Activated CD8-positive, alpha-beta T cell treated with anti-CD3 and anti-CD28 coated beads for 36 hours (primary cell): ENCODE measurements at places on chromosomes 13 and 19.

GRCh38 chr13:80504453-80504852 is 163.5 kb upstream of the SPRY2 start:
- no peak for DNase-seq

DNA sequence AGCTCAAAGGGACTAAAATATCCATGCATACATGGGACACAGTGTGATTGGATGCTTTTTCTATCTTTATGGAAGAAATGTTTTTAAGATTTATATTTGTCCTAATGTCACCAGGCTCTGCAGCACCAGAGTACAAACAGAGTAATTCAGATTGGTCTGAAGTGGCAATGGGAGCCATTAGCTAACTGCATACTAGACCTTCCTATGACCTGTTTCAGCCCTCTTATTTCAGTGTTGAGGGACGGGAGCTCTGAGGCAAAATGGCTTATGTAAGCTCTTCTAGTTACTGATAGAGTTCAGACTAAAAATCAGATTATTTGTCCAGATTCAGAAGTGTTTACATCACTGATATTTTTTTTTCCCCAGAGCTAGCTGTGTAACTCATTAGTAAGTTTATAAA is 4.9 kb downstream of the SLAIN1 start:
- no peak for DNase-seq

- DNase-seq = no peak
Observed at GRCh38 chr13:25915840-25916518, 135.8 kb downstream of the SHISA2 start.

GRCh38 chr13:46405457-46405856 is 18.4 kb upstream of the RUBCNL start:
- no peak for DNase-seq

- DNase-seq = no peak
Observed at GRCh38 chr19:7663706-7664105, 5.1 kb upstream of the RETN start.
